LNCaP clone FGC (cell line): ENCODE measurements at places on chromosomes 11 and 22.

GRCh38 chr11:18392434-18393321 lies 1.7 kb upstream of the LDHA start:
- no peak for DNase-seq

GRCh38 chr11:72370201-72370600 lies 64.1 kb downstream of the CLPB start:
- no peak for DNase-seq

DNA sequence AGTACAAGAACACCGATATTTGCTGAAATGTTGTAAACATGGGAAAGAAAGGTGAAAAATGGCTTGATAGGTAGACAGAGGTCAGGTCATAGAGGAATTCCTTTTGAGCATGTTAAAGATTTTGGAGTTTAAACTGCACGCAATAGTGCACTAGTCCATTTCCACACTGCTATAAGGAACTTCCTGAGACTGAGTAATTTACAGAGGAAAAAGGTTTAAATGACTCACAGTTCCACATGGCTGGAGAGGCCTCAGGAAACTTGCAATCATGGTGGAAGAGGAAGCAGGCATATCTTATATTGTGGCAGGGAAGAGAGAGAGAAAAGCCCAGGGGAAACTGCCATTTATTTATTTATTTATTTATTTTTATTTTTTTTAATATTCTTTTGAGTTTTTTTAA lies 5.0 kb downstream of the OR10A5 start:
- no peak for DNase-seq

DNA sequence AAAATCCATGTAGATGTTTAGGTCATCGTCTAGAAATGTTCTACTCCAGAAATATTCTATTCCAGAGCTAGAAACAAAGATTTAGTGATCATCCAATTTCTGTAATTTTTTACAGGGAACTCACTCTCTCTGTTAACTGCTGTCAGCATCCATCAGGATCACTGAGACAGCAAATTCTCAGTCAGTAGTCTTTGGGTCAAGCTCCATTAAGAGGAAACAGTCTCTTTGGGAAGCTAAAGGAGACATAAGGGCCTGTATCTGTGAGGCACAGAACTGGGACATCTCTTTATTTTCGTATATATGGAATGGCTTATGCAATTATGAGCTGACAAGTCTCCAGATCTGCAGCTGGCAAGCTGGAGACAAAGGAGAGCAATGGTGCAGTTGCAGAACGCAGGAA lies 48.3 kb downstream of the PIK3C2A start:
- DNase-seq: no peak

GRCh38 chr11:128336203-128336602 lies 251.2 kb downstream of the ETS1 start:
- DNase-seq: no peak

DNA sequence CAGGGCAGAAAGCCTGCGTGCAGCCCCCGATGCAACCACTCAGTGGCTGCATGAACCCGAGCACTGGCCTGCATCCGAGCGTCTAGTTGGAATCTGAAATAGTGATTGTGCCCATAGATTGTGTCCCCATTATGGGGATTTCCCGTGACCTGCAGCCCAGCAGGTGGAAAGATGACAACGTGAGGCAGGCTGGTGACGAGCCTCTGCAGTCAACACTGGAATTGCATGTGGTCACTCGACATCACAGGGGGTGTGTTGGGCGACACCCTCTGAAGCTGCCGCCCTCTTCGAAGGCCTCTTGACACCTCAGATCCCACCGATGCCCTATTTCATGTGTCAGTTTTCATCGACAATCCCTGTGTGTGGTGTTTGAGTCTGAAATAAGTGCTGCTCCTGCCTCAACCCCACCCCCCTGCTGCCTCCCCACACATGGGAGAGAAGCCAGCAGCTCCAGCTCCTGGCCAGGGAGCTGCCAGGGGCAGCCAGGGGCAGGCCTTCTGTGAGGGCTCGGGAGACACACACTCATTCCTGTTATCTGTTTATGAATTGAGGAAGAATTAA lies 172.0 kb upstream of the B3GAT1 start:
- no peak for DNase-seq

DNA sequence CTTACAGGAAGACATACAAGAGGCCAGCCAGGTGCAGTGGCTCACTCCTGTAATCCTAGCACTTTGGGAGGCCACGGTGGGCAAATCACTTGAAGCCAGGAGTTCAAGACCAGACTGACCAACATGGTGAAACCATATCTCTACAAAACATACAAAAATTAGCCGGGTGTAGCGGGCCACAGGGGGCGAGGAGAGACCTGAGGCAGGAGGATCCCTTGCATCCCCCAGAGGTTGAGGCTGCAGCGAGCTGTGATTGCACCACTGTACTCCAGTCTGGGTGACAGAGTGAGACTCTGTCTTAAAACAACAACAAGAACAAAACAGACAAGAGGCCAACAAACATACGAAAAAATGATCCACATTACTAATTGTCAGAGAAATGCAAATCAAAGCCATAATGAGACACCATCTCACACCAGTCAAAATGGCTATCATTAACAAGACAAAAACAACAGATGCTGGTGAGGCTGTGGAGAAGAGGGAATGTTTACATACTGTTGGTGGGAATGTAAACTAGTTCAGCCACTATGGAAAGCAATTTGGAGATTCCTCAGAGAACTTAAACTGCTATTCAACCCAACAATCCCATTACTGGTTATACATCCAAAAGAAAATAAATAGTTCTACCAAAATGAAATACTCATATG lies 498.8 kb upstream of the ARHGAP42 start:
- DNase-seq: no peak

DNA sequence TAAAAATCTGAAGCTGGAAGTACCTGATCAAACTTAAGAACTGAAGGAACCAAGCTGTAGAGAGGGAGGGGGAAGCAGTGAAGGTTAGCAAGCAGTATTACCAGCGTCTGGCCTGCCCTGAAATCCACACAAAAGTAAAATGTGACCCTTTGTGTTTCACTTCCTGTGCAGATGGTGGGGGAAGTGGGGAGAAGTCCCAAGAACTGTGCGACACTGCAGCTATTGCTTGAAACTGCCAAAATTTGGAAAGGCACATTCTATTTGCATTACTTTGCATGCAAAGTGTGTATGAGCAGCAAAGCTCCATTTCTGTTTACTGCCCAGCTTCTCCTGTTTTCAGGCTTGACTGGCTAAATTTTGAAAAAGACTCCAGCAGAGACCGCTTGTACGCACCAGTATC lies 72.1 kb upstream of the BMAL1 start:
- no peak for DNase-seq

- no peak for DNase-seq
Observed at GRCh38 chr11:61333550-61334433, 764 bp downstream of the TKFC start.

GRCh38 chr11:128165572-128165971 lies 421.8 kb downstream of the ETS1 start:
- DNase-seq: no peak

DNA sequence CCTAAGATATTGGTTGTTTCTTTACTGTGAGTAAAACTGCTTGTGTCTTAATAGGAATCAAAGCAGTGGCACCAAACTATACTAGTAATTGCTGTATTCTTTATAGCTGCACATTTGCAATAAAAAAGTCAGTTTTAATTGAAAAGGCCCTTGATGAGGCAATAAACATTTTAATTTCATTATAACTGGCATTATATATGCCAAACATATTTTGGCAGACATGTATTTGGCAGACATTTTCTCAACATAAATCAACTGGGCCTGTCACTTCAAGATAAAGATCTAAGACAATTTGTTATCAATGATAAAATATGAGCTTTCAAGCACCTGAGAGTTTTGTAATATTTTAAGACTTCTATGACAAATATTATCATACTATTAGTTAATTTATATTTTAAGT lies 245.7 kb downstream of the SBF2 start:
- DNase-seq: peak; percentile 50

DNA sequence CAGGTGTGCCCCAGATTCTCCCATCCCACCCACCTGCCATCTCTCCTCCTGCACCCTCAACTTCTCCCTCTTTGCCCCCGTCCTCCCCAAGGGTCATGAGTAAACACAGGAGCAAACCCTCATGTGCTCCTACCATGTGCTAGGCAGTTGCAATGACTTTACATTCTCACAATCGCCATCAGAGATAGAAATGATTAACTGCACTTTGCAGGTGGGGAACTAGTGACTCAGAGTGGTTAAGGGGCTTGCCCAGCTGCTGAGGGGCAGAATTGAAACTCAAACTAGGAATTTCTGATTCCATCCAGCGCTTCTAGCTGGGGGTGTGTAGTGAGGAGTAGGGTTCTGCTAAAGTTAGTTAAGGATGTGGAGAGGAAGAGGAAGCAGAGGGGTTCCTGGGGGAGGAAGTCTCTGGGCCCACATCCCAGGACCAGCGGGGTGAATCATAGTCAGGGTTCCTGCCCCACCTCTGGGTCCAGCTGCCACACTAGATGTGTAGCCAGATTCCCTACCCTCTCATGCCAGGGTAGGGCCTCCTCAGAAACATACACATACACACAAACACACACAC lies 16.0 kb upstream of the PRG2 start:
- no peak for DNase-seq

GRCh38 chr11:14306481-14306880 lies 52.5 kb downstream of the RRAS2 start:
- no peak for DNase-seq

DNA sequence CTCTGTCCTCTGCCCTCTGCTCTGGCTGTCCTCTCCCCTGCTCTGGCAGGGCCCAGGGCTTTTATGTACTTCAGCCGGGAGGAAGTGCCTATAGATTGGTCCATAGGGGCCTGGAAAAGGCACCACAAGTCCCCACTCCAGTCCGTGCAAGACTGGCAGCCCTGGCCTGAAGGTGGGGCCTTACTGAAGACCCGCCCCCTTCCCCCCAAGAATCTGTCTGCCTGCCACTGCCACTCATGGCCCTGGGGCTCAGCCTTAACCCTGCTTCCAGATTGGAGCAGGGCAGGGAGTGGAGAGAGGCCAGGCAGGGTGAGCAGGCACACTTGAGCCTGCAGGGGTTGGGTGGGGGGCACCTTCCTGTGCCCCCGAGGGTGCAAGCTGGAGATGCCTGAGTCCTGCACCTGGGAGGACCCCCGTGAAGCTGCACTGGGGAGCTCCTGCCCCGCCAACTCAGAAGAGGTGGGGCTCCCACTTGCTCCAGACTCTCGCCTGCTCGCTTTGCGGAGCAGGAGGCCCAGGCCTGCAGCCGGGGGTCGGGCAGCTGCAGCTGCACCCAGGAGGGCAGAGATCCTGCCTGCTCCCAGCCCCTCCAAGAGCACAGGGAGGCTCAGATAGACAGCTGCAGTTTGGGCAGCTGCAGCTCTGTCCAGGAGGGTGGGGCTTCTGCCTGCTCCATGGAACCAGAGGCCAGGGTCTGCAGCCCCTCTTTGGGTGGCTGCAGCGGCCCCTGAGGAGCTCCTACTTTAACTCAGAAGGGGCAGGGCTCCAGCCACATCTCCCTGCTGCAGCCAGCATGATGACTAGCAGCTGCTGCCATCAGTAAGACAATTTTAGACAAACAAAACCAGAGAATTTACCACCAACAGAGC lies 51.0 kb upstream of the SC5D start:
- no peak for DNase-seq

GRCh38 chr11:112785149-112785548 lies 176.1 kb upstream of the NCAM1 start:
- DNase-seq: no peak

DNA sequence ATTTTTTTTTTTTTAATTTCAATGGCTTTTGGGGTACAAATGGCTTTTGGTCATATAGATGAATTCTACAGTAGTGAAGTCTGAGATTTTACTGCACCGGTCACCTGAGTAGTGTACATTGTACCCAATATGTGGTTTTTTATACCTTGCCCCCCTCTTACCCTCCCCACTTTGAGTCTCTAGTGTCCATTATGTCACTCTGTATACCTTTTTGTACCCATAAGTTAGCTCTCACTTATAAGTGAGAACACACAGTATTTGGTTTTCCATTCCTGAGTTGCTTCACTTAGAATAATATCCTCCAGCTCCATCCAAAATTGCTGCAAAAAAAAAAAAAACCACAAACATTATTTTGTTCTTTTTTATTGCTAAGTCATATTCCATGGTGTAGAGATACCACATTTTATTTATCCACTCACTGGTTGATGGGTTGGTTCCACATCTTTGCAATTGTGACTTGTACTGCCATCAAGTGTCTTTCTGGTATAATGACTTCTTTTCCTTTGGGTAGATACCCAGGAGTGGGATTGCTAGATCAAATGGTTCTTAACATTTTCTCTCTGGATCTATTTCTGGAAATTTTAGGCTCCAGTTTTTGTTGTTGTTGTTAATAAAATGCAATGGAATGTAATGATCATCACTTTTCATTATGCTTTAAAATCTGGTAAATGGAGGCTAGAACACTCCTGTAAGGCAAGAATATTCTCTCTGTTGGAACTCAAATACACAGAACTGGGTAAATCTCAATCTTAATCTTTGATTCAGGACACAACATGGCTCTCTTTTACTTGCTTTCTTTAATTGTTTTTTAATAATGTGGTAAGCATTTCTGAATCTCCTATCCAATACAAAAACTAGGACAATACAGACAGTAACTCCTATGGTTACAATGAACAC lies 10.3 kb downstream of the NEAT1 start:
- DNase-seq: no peak

DNA sequence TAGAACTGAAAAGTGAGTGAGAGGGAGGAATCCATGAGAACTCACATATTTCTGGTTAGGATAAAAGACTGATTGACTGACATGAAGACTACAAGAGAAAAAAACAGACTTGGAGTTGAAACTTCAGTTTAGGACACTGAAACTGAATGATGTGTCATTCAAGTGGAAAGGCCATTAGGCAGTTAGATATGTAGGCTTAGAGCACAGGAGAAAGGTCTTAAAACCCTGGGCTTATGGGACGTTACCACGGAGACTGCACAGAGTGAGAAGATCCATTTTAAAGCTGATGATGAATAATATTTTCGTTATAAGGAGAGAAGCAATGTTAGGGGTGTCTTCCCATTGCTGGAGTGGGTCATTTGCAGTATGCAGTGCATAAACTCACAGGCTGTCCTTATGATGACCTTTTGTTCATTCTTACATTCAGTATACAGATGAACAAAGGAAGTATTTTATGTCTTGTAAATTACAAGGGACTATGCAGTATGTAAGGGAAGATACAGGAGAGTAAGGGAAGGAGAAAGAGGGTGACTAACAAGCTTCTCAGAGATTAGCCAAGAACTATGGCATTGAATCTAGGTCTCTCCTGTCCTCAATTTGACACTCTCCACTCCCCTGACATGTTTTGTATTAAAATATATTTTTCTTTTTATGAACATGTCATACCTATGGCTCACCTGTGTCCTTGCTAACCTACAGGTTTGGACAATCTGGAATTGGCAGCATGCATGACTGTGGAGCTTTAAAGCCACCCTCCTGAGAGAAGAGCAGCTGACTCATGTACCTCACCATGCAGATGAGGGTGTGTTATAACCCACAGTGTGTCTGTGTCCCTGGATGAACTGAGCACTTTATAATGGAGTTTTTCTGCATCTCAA lies 63.7 kb downstream of the MAML2 start:
- no peak for DNase-seq
